ENCODE measurements at places on chromosomes 13 and 19.
A peak's percentile ranks its signal among the peaks of the same experiment; 100 is the strongest.

- peak; percentile 36 for DNase-seq
Measured at GRCh38 chr13:35309706-35310105, 166.8 kb downstream of the MAB21L1 start.

DNA sequence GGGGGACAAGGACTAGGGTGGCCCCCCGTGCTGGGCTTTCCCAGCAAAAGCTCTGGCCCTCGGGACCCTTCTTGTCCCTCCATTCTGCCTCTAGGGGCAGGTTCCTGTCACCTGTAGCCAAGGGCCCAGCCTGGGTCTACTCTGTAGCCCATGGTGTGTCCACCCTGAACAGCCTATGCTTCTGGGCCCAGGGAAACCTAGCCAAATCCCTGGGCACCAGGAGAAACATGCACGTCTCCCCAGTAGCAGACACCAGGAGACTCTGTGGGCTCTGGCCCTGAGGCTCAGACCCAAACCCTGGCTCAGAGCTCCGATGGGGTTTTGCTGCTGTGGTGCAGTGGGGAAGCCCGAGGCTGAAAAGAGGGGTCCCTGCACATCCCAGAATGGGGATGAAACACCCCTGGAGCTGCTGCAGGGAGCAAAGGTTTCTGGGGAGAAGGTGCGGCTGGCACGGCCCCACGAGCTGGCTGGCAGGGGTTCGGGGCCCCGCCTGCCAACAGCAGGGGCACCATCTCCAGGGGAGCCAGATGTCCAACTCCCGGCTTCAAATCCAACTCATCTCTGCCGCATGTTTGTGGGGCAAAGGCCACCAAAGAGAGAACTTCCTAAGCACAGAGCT is 18.2 kb downstream of the CEBPG start:
- no peak for DNase-seq

GRCh38 chr19:29967623-29968022 is 25.6 kb downstream of the URI1 start:
- DNase-seq, result no peak

GRCh38 chr19:2254064-2254872 is 1.9 kb downstream of the JSRP1 start:
- no peak for DNase-seq

DNA sequence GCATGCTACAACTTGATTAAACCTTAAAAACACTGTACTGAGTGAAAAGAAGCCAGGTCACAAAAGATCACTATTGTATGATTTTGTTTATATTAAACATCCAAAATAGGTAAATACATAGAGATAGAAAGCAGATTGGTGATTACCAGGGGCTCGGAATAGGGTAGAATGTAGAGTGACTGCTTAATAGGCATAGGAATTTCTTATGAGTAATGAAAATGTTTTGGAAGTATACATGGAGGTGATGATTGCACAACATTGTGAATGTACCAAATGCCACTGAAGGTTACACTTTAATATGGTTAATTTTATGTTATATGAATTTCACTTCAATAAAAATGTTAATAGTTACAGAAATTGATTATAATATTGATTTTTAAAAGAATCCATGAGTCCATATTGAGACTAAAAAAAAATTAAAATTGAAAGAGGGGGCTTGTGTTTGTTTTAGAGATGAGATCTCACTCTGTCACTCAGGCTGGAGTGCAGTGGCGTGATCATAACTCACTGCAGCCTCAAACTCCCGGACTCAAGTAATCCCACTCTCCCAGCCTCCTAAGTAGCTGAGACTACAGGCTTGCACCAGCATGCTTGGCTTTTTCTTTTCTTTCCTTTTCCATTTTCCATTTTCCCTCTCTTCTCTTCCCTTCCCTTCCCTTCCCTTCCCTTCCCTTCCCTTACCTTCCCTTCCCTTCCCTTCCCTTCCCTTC is 85.1 kb downstream of the FNDC3A start:
- DNase-seq, result no peak

- no peak for DNase-seq
Measured at GRCh38 chr19:49858088-49858985, 7.4 kb downstream of the PTOV1 start.

DNA sequence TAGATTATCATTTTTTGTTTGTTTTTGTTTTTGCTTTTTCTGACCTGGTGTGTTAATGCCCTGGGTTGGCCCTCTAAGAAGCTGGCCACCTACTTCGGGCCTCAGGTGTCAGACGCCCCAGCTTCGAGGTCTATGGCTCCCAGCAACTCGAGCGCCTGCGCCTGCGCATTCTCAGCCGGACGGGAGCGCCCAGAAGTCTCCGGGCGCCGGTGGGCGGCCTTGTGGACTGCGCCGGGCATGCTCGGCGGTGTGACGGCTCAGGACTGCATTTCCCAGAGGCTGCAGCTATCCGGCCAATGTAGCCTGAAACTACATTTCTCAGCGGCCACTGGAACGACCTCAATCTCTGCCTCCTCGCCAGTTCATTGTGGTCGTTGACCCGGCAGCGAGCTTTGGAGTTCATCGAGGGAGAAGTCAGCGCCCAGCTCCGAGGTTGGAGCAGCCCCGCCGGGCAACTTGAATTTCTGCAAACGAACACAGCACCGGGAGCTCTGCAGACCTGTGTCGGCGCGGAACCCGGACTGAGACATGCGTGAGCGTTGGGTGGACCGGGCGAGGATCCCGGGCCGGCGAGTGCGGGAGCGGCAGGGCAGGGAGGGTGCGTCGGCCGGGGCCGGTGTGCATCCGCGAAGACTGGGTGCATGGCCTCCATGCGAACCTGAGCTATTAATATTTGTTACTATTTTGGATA is at the start of gene ZNF30:
TSS of gene ZNF30 (plus strand) at position 219 of the 691 bp plus-strand sequence. CDS start 3,045 bp downstream, outside the sequence.
- DNase-seq, result peak; percentile 86

GRCh38 chr13:28099396-28100149 is 803 bp downstream of the FLT3 start:
- no peak for DNase-seq

- no peak for DNase-seq
Measured at GRCh38 chr13:19158006-19158405, 23.6 kb downstream of the TUBA3C start.

GRCh38 chr19:41753936-41754529 is 1.3 kb upstream of the CEACAM6 start:
- DNase-seq, result peak; percentile 8

Data from hippocampal formation (tissue), 2 donors.